T-helper 2 cell treated with Interferon-gamma antibody and Interleukin-4, amounts not matched to agents 5 μg/mL and 100 μg/mL, for 36 hours (primary cell): ENCODE measurements at places on chromosomes 7 and 10.

DNA sequence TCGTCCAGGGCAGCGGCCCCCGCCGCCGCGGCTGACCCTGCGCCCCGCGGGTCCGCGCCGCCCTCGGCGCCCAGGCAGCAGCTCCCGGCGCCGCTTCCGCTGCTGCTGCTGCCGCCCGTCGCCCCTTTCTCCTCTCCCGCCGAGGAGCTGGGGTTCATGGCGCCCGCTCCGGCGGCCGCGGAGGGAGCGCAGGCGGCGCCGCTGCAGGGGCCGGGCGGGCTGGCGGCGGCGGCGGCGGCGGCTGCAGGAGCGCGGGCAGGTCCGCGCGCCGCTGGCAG is 286 bp downstream of the DGKI start:
- DNase-seq: no peak

DNA sequence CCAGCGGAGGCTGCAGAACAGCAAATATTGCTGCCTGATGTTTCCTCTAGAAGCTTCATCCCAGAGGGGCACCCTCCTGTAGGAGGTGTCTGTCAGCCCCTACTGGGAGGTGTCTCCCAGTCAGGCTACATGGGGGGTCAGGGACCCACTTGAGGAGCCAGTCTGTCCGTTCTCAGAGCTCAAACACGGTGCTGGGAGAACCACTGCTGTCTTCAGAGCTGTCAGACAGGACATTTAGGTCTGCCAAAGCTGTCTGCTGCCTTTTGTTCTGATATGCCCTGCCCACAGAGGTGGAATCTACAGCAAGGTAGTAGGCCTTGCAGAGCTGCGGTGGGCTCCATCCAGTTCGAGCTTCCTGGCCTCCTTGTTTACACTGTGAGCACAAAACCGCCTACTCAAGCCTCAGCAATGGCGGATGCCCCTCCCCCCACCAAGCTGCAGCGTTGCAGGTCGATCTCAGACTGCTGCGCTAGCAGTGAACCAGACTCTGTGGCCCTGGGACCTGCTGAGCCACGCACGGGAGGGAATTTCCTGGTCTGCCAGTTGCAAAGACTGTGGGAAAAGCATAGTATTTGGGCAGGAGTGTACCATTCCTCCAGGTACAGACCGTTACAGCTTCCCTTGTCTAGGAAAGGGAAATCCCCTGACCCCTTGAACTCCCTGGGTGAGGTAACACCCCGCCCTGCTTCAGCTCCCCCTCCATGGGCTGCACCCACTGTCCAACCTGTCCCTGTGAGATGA is 17.7 kb upstream of the MINDY3 start:
- DNase-seq: no peak

DNA sequence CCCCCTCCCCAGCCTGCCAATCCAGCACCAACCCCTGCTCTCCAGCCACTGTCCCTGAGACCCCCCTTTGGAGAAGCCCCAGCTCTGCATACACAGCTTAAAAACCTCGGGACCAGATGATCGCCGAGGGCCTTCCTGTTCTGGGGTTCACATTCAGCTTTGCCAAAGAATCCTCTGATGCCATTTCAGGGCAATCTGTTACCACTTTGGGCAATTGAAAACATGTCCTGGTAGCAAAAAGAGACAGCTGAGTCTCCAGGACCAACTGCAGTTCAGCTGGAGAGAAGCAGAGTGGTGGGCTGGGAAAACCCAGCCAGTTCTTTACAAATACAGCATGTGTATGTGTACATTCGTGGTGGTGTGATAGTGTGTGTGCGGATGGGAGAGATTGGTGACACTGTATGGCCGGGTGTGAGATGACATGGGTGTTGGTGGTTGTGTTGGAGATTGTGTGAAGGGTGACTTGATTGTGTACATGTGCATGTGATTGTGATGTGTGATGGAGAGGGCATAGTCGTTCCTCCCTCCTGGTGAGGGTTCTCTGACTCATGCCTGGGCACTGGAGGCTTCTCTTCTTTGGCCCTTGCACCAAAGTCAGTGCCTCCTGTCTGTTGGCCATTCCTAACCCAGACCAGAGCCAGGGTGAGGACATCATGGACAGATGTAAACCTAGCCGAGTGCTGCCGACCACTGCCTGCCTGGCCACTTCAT is 48.5 kb upstream of the AQP1 start:
- DNase-seq: no peak

DNA sequence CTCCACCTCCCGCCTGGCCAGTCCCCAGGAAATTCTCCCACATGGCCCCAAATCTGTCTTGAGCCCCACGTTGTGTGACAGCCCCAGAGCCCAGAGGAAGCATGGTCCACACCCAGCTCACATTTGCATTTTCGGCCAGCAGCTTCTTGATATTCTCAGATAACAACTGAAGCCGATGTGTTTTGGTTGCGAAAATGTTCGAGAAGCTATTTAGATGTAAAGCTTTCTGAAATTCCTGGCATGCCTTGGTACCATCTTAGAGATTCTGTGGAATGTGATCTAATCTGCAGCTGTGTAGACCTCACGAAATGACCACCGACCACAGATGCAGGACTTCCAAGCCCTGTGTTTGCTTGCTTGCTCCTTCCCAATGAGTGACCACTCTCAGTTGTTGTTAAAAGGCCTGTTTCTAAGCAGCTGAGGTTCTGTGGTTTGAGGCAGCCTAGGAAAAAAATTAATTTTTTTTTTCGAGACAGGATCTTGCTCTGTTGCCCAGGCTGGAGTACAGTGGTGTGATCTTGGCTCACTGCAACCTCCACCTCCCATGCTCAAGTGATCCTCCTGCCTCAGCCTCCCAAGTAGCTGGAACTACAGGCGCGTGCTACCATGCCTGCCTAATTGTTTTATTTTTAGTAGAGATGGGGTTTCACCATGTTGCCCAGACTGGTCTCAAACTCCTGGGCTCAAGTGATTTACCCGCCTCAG is 8.8 kb downstream of the SLC4A2 start:
- no peak for DNase-seq

GRCh38 chr10:101848408-101848807 is 4.8 kb upstream of the KCNIP2 start:
- DNase-seq: no peak
